ENCODE measurements at places on chromosomes 7 and 10. TPM values are rescaled to one million over a fixed set of nuclear protein-coding genes. Genes with fewer than 3 reads are reported as not detected.

Gene JAKMIP3
- 0.16 TPM for total RNA-seq

- H3K27ac ChIP-seq = no peak overlapping the region
- no peak for DNase-seq
- no peaks in the 10 kb centered on the region for H3K27me3 ChIP-seq
- no peaks in the 10 kb centered on the region for H3K4me1 ChIP-seq
- no peaks in the 10 kb centered on the region for H3K36me3 ChIP-seq
- no peak overlapping the region for H3K4me3 ChIP-seq
Observed at GRCh38 chr7:2048531-2048930, 184.2 kb downstream of the MAD1L1 start.

GRCh38 chr7:134301592-134301991, 15.1 kb downstream of the SLC35B4 start:
- no peak for DNase-seq
- no peak overlapping the region for H3K27ac ChIP-seq
- no peaks in the 10 kb centered on the region for H3K4me1 ChIP-seq
- no peaks in the 10 kb centered on the region for H3K27me3 ChIP-seq
- peaks cover 54% of the 10 kb centered on the region for H3K36me3 ChIP-seq

DNA sequence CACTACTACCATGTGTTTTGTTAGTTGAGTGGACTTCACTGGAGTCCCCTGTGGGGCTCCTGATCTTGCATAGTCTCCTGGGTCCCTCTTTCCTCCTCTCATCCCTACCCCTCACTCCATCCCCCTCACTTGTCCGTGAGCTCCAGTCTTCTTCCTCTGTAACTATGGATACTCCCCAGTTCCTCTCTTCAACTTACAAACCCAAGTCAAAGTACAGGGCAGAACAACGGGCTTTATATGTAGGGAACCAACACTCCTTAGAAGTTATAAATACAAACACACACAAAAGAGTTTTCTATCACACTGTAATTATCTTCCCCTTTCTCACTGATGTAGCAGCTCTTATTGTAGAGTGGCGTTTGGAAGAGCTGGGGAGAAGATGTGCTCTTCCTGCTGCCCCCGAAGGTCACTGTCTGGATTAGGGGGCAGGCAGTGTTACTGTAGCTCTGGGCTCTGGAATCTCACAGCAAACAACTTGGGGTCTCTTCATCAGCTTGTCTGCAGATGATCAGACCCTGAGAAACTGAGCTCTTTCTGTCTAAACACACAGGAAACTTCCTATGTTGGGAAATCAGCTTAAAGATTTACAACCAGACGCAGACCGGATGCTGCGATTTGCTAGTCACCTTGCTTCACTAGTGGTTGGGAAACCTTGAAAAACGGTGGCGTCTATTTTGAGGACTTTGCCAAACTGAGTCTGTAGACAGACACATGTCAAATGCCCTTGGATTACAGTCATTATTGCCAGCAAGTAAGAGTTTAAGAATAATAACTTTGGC, 13.6 kb downstream of the SNX10 start:
- H3K27ac ChIP-seq = no peak overlapping the region
- H3K36me3 ChIP-seq = no peaks in the 10 kb centered on the region
- no peaks in the 10 kb centered on the region for H3K27me3 ChIP-seq

DNA sequence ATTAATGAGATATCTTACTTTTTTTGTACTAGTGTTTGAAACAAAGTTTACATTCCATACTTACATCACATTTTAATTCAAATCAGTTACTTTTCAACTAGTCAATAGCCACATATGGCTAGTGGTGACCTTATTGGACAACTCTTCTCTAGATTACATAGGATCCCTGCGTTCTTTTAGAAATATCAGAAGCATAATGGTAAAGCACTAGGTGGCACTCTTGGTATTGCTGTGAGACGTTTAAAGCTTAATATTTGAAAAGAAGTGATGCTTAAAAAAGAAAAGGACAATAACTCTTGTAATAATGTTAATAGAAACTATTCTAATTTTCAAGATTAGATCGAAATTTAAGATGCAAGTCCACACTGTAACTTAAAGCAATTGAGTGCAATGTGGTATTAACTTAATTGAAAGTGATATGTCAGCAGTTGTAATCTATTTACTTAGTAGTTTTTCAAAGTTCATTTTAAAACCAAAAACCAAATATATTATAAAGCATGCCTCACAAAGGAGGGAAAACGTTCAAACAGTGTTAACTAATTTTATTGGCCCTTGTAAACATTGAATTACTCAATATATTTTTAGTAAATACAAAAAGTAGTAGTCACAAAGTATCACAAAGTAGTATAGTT, 339.1 kb downstream of the ATRNL1 start:
- no peak overlapping the region for H3K27ac ChIP-seq
- H3K4me3 ChIP-seq = no peak overlapping the region
- no peaks in the 10 kb centered on the region for H3K27me3 ChIP-seq
- DNase-seq = no peak

GRCh38 chr7:94431176-94431575, 36.5 kb downstream of the COL1A2 start:
- H3K27ac ChIP-seq = no peak overlapping the region
- H3K4me3 ChIP-seq = no peak overlapping the region
- peaks cover 5% of the 10 kb centered on the region for H3K4me1 ChIP-seq

Gene BMI1
- 83.3 TPM for total RNA-seq

Gene FANK1
- 0.18 TPM for total RNA-seq

Gene CFTR
- 0.06 TPM for total RNA-seq

GRCh38 chr10:77977016-77977415, 50.5 kb upstream of the DLG5 start:
- H3K36me3 ChIP-seq = peaks cover 67% of the 10 kb centered on the region
- no peaks in the 10 kb centered on the region for H3K27me3 ChIP-seq
- peaks cover 7% of the 10 kb centered on the region for H3K4me1 ChIP-seq
- H3K27ac ChIP-seq = no peak overlapping the region
- H3K4me3 ChIP-seq = no peak overlapping the region

DNA sequence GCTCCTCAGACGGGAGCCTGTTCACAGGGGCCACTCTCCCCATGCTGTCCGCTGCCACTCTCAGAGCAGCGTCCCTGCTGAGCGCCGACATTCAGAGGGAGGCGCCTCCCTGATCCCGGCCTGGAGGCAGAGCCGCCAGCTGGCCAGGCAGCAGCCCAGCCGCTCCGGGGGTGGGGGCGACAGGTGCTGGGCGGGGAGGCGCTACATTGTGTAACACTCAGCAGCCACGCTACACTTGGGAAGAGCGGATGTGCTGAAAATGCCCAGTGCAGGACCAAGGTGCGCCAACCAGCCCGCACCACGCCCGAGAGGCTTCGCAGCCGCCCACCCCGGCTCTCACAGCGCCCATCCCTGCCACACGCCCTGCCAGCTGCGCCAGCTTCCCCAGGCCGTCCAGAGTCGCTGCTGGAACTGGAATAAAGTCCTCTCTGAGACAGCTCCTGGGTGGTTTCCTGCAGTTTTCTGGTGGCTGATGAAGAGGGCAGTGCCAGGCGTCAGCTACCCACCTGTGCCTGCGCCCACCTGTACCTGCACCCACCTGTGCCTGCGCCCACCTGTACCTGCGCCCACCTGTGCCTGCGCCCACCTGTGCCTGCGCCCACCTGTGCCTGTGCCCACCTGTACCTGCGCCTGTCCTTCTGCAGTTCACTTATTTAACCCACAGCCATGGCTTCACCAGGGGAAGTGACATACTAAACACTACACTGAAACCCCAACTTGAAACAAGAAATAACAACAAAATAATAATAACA, 25.7 kb downstream of the STK32C start:
- H3K27me3 ChIP-seq = peaks cover 12% of the 10 kb centered on the region
- H3K4me3 ChIP-seq = no peak overlapping the region
- no peak for DNase-seq
- no peaks in the 10 kb centered on the region for H3K4me1 ChIP-seq
- H3K27ac ChIP-seq = no peak overlapping the region
- no peaks in the 10 kb centered on the region for H3K36me3 ChIP-seq

Gene GFRA1
- total RNA-seq = 46.3 TPM

Gene MINPP1
- 47.1 TPM for total RNA-seq

Gene ODAD2
- total RNA-seq = 2.0 TPM

- no peaks in the 10 kb centered on the region for H3K27me3 ChIP-seq
- peak; percentile 15 for DNase-seq
- peaks cover 47% of the 10 kb centered on the region for H3K36me3 ChIP-seq
- no peak overlapping the region for H3K27ac ChIP-seq
- H3K4me1 ChIP-seq = no peaks in the 10 kb centered on the region
Observed at GRCh38 chr10:128095027-128095752, 31.0 kb downstream of the MKI67 start.

DNA sequence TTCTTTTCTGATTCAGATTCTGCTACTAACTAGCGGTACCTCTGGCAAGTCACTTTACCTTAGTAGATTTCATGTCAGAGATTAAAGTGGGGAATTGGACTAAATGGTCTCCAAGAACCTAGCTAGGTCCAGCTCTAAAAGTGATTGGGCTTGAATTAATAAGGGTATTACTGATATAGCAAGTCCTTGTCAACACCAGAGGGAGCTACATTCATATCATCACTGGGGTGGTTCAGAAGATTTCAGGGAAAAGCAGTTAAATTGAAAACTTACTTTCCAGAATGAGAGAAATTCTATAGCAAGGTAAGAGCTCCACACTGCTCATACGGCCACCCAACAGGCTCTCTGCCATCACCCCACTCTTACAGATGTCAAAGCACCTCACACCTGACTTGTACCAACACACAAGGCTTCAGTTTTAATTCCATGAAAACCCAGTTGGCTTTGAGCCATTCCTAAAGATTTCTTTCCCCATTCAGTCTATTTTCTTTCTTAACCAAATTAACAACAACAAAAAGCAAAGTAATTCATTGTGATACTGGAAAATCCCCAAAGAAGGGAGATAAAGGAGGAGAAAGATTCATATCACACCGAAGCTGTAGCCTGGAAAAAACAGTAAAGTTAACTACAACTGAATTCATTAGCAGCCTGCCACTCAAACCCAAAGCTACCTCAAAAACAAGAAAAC, 38.0 kb upstream of the SPOCK2 start:
- no peak overlapping the region for H3K27ac ChIP-seq
- H3K27me3 ChIP-seq = no peaks in the 10 kb centered on the region
- no peaks in the 10 kb centered on the region for H3K4me1 ChIP-seq
- no peak overlapping the region for H3K4me3 ChIP-seq
- H3K36me3 ChIP-seq = no peaks in the 10 kb centered on the region

DNA sequence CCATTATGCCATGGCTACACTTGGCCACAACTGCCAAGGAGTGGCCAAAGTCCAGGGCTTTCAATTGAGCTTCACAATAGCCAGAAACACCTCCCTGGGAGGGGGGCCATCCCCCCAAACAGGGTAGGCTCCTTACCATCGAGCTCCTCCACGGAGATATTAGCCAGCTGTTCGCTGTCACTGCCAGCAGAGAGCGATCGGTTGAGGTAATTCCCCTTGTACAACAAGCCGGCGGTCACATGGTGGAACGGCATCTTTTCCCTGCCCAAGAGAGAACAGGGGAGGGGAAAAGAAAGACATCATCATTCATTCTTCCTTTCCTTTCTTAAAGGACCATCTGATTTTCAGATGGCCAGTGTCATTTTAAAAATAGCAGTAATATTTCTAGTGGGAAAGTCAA, 133.6 kb downstream of the CALN1 start:
- H3K36me3 ChIP-seq = no peaks in the 10 kb centered on the region

- H3K27ac ChIP-seq = peak overlapping the region; percentile 71
- H3K27me3 ChIP-seq = no peaks in the 10 kb centered on the region
Observed at GRCh38 chr7:43658718-43659548, 70.4 kb downstream of the COA1 start.

GRCh38 chr7:143901332-143901667, 676 bp downstream of the TCAF1 start:
- no peaks in the 10 kb centered on the region for H3K27me3 ChIP-seq
- peak overlapping the region; percentile 62 for H3K27ac ChIP-seq
- peaks cover 15% of the 10 kb centered on the region for H3K4me1 ChIP-seq
- no peak for DNase-seq

Gene ZNF777
- 1.8 TPM for total RNA-seq

DNA sequence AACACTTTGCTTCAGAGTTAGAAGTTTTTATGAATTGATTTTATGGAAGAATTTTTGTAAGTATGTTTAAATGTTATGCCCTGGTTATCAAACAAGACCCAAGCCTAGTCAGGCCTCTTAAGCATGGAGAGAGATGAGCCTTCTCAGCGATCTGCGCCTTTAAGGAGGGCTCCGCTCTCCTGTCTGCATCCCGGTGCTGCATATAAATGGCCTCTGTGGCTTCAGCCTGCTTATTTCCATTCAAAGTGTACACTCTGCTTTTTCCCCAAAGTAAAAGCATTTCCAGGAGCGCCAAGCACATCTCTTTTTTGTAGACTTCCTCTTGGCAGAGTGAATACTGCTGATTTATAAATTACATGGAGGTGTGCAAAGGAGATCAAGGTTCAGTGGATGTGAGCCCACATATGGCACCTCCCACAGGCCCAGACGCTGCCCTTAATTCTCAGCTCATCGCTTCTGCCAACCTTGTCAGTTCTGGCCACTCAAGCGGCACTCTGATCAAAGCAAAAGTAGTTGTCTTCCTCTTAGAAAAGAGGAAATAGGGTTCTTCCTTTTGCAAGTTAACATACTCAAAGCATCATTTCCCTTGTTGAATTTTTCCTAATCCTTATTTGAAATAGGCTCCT, 70.0 kb upstream of the SFMBT2 start:
- no peak overlapping the region for H3K27ac ChIP-seq
- H3K4me3 ChIP-seq = no peak overlapping the region
- no peaks in the 10 kb centered on the region for H3K4me1 ChIP-seq
- H3K27me3 ChIP-seq = peaks cover 2% of the 10 kb centered on the region
- DNase-seq = no peak
- H3K36me3 ChIP-seq = no peaks in the 10 kb centered on the region

DNA sequence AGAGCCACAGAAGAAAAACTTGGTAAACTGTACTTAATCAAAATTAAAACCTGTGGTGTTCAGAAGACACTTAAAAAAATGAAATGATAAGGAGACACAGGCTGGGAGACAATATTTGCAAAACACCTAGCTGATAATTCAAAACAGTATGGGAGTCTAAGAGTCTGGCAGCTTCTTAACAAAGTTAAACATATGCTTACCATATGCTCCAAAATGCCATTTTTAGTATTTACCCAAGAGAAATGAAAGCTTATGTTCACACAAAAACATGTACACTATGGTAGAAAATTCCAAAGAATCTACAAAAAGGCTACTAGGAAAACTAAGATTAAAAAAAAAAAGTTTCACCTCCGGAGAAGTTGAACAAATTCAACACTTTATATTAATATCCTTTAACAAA, 48.6 kb downstream of the ITGB1 start:
- peaks cover 98% of the 10 kb centered on the region for H3K36me3 ChIP-seq
- H3K4me1 ChIP-seq = no peaks in the 10 kb centered on the region
- H3K27ac ChIP-seq = no peak overlapping the region

DNA sequence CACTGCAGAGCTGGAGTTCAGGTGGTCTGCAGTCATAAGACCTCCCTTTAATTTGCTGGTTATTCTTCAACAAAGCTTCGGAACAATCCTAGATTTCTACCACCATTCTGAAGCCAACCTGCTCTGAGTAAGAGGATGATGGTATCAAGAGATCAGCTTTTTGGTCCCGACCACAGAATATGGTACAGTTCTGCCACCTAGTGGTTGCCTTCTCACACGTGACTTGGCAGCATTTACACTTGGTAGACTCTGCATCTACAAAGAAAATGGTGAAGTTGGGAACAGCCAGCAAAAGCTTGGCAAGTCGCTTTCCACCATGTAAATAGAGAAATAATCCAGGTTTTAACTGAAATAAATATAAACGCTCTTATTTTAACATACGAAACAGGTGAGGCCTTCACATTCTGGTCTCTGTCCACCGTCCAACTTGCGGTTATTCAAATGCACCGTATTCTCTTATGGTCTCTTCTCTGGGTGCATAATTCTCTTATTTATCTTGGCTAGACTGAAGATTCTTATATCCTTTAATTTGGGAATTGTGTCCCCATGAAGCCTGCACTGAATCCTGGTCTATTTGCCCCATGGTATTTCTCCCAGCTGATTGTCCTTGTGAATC, 173.9 kb upstream of the GRM3 start:
- H3K4me3 ChIP-seq = no peak overlapping the region
- H3K4me1 ChIP-seq = no peaks in the 10 kb centered on the region
- no peaks in the 10 kb centered on the region for H3K27me3 ChIP-seq
- DNase-seq = peak; percentile 50

All from SJSA1 (cell line).